ENCODE measurements at places on chromosomes 16 and 17.

DNA sequence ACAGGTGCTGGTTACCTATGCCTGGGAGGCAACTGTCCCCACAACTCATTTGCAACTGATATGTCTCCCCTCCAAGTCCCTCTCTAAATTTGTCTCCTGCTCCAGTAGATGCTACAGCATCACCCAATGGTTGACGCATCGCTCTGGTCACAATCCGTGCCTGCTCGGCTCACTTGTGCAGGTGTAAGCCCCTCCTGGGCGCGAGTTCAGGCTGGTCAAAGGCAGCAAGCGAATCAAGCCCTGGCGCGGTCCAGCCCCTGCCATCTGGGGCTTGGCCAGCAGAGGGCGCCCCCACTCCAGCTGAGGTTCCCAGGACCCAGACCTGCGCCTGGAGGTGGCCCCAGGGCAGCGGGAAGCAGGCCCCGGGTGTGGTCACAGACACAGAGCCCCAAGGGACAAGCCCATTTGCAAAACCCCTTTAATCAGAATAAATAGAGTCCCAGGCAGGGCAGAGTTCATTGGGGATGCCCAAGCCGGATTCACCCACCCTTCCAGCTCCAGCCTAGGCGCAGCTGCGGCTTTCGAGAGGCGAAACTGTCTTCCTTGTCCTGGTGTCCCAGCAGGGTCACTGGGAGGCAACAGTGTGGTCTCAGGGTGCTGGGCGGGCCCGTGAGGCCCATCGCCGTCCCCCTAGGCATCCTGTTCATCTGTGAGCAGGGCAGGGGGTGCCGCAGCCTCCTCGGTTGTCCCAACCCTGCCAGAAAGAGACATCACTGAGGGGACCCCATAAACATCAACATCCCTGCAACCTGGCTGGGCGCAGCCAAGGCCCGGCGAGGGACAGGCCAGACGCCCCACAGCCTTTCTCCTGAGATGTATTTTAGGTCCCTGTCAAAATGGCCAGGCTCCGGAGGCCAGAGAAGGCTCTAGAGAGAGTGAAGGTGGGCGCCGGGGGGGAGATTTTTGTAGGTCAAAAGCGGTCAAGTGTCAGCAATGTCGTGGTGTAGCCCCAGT, 15.8 kb downstream of the TMC6 start:
- peak; percentile 72 for DNase-seq

- DNase-seq = peak; percentile 14
Observed at GRCh38 chr17:57009737-57010445, 32.0 kb downstream of the SCPEP1 start.

DNA sequence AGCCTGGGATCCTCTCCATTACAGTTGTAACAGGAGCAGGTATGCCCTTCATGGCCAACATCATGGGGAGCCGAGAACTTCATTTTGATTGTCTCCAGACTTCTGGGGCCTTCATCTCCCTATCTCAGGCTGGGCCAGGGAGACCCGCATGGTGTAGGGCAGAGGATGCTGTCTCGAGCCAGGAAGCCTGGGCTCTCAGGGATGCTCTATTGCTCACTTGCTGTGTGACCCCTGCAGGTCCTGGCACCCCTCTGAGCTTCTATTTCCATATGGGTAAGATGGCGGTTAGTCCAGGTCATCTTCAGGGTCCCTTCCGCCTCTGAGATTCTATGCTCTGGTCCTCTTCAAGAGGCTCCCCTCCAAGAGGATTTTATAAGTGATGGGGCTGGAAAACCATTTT, 20.6 kb upstream of the RNF135 start:
- no peak for DNase-seq

GRCh38 chr17:2172077-2172851, 117.4 kb downstream of the HIC1 start:
- DNase-seq = no peak

GRCh38 chr17:19703828-19704613, 12.4 kb downstream of the SLC47A2 start:
- DNase-seq = no peak

GRCh38 chr16:26649381-26650045, 417.2 kb upstream of the C16orf82 start:
- no peak for DNase-seq

GRCh38 chr16:27892879-27893278, 170.6 kb downstream of the GSG1L start:
- no peak for DNase-seq

GRCh38 chr17:42185621-42185930, 324 bp upstream of the HCRT start:
- DNase-seq = no peak

GRCh38 chr17:82003411-82004381, 19.0 kb downstream of the CENPX start:
- DNase-seq = peak; percentile 36

GRCh38 chr16:19858340-19859018, 26.2 kb downstream of the GPRC5B start:
- DNase-seq = no peak

DNA sequence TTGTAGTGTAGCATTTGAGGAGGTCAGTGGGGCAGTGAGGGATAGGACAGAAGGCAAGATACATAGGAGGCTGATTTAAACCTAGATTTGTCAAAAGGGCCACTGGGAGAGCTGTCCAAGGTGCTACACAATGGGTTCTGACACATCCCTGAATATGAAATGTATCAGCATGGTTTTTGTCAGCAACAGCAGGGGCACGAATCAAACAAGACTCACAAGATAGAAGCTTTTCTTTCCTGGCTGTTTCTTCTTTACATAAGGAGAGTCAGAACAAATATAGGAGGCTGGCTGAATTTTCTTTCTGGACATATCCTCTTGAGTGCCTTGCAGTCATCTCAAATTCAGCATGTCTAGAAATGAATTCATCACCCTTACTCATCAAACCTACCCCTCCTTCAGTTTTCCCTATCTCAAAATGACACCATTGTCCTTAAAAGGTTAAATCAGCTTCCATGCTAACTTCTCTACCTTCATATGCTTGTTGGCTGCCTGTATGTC, 130.5 kb downstream of the NPIPB5 start:
- DNase-seq = no peak

GRCh38 chr17:75073618-75074047, 14.1 kb upstream of the SLC16A5 start:
- no peak for DNase-seq

GRCh38 chr17:36784633-36785032, 152.6 kb upstream of the LHX1 start:
- no peak for DNase-seq

DNA sequence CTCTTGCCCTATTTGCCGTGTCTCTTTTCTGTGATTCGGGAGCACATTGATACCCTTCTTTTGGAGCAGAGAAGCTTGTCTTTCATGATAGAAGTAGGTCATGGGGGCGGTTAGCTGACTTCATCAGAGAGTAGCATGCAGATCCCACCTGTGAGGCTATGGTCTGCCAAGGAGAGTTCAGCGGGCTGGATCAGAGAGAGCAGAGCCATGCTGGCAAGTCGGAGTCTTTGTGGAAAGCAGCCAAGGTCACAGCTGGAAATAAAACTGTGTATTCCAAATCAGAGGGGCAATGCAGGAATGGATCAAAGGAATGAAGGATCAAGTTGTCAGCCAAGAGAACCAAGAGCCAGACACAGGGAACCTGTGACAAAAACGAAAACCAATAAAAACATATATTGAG, 595.9 kb downstream of the WWOX start:
- no peak for DNase-seq

DNA sequence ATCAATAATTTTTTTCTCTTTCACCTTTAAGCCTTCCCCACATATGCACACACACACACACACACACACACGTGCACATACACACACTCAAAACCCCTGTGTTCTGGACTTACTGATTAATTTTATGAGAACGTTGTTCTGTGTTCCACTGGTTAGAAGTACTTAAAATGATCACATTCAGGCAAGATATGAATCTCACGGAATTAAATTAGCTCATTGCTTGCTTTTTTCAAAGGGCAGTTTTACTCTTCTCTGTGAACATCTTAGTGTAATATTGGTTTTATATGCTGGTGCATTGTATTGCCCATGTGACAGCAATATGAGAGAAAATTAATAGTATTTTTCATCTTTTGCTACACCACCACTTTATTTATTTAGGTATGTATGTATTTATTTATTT, 377.3 kb upstream of the RBFOX1 start:
- no peak for DNase-seq

GRCh38 chr17:539766-540165, 174.9 kb downstream of the VPS53 start:
- no peak for DNase-seq

DNA sequence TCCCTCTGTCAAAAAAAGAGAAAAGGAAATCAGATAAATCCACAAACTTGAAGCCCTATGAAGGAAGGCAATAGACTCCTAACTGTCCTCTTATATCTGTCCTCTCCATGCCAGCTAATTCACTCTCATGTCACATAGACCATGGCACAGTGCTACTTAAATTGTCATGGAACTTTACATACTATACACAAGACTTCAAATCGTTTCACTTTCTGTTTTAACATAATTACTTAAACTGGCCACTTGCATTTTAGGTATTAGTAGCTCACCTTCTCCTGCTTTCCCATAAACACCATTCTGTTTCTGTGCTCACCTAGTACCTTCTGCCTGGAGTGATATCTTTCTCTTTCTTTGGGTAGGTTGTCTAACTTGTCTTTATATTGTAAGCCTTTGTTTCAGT, 816.7 kb upstream of the KIF2B start:
- no peak for DNase-seq

DNA sequence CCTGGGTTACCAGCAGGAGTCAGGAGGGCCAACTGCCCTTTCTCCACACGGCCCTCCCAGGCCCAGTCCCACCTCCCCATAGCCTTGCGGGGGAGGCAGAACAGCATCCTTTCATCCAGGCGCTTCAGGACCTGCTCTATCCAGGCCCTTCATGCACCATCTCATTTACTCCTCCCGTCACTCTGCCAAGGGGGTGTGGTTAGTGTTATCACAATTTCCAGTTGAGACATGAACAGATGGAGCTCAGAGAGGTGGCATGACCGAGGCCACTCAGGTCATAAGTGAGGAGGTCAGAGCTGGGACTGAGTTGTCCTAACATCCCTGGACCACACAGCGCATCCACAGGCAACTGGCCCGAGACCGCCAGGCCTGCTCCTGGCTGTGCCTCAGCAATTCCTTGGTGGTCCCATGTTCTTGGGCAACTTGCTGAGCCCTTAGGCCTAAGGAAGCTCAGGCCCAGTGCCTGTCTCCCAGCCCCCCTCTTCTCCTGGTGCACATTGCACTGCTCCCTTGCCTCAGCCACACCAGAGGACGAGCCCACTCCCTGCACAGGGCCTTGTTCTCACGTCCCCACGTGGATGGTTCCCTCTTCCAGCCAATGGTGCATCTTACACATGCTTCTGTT, 23.8 kb downstream of the C17orf100 start:
- DNase-seq = no peak

DNA sequence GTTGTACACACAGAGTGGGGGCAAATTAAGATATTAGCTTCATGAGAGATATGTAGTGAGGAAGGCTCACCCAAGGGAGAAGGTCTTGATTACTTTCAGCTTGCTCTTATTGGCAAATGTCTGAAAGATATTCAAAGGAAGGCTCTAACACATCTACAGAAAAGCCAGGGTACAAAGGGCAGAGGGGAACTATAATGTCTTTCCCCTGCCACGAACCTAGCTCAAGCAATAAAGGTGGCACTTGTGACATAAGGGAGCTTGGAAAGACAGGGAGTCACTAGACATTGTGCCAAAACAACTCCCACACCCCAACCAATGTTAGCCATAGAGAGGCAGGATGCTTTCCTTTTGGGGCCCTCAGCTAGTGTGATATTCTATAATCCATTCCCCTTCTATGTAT, 52.2 kb upstream of the SOX9 start:
- no peak for DNase-seq

DNA sequence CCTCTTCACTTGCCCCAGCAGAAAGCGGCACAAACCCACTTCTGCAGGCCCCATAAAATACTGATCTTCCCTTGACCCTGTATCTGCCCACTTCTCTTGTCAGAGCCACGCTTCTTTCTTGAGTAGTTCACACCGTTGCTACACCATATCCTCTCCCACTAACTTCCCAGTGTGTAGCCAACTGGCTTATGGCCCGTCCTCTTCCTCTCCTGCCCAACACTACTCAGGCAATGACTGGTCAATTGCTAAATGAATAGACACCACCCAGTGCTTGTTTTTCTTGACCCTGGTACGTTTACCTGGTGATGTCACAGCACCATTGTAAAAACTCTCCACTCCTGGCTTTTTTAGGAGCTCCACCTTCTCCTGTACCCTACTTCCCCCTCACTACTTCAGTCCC, 86.9 kb downstream of the NDEL1 start:
- no peak for DNase-seq

DNA sequence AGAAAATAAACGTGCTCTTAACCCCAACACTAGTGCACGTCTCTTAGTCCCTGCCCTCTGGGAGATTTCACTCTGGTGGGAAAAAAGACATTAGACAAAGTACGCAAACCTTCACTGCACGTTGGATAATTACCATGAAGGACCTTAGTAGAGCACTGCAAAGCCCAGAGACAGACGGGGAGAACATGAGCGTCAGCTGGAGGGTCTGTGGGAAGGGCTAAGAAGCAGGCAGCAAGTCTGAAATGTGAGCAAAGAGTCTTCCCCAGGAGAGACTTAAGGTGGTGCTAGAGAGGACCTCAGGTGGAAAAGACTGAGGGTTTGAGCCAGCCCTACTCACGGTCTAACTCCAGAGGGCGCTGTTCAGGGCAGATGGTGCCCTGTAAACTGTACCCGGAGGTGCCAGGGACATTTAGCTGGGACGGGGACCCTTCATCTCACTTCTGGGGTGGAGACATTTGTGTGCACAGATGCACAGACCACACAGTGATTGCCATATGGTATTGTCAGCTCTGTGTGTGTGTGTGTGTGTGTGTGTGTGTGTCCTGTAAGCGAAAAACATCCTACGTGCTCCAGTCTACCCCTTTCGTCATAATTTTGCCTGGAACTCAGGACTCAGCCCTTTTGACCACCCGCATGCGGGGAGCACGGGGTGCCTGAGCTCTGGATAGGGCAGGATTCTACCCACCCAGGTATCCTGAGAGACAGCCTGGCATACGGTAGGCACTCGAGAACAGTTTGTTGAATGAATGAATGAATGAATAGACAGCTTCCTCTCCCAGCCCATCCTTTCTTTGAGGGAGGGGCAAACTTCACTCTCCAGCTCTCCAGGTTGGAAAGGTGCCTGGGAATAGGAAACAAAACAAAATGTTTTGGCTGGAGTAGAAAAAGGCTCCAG, 10.1 kb upstream of the STAC2 start:
- no peak for DNase-seq

- peak; percentile 7 for DNase-seq
Observed at GRCh38 chr17:18025241-18025944, 13.6 kb downstream of the ATPAF2 start.

GRCh38 chr16:14559809-14560241, 70.2 kb downstream of the PARN start:
- DNase-seq = no peak

- DNase-seq = no peak
Observed at GRCh38 chr17:61408151-61409041, 8.8 kb downstream of the TBX2 start.

- DNase-seq = no peak
Observed at GRCh38 chr16:81427219-81427618, 17.4 kb upstream of the CMIP start.

GRCh38 chr16:30561089-30561816, 3.1 kb upstream of the ZNF764 start:
- DNase-seq = no peak

GRCh38 chr17:77451245-77451893, 310.6 kb downstream of the SEC14L1 start:
- DNase-seq = peak; percentile 61

Measured in activated T-helper 9 cell treated with anti-CD3 and anti-CD28 coated beads, Interleukin-2, amount 50 U/mL, for 16 hours (primary cell).